ENCODE measurements at places on chromosomes 13 and 19.
A peak's percentile ranks its signal among the peaks of the same experiment; 100 is the strongest.

- DNase-seq: peak; percentile 70
Observed at GRCh38 chr19:46713781-46714443, 3.0 kb downstream of the PRKD2 start.

DNA sequence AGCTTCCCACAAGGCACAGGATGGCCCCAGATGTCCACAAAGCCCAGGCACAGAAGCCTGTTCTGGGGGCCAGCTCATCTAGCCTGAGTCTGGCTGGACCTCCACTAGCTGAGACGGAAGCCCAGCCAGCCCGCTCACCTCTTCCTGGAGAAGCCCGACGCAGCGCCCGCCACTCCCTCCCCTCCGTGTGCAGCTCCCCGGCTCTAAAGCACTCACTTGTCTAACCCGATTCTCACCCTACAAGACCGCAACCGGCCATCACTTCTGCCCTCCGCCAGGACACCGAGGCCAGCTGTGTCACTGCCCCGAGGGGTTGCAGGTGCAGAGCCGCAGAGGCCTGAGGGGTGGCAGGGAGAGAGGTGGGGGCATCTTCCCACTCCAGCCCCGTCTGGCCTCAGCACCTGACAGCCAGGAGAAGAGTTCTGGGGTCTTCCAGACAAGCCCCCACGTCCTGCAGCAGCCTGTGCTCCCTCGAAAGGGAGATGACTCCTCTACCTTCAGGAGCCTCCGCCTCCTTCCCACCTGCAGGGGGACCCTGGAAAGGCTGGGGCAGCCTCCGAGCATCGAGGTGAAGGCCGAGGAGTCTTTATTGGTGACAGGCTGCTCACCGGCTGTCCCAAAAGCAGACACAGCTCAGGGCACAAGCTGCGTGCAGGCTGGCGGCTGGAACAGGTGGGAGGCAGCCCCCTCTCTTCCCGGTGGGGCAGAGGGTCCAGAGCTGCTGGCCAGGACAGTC lies 5.9 kb upstream of the DIRAS1 start:
- DNase-seq: no peak

DNA sequence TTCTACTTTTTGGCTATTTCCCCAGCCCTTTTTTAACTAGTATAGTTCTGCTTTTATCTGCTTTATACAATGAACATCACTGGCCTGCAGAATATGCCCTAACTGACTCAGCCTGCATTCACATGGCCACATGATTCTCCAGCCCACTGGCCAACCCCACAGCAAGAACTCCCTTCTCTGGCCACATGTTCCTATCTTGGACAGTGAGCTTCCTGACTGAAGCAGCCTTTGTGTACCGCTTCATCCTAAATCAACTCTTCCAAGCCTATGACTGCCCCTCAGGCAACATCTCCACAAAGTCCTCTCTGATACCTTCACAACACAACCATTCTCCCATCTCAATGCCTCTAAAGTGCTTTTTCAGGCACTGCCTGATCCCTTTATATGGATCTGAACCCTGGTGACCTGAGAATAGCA lies 214.1 kb downstream of the COL4A1 start:
- peak; percentile 68 for DNase-seq

GRCh38 chr13:102277286-102277685 lies 124.6 kb downstream of the FGF14 start:
- DNase-seq: peak; percentile 70

DNA sequence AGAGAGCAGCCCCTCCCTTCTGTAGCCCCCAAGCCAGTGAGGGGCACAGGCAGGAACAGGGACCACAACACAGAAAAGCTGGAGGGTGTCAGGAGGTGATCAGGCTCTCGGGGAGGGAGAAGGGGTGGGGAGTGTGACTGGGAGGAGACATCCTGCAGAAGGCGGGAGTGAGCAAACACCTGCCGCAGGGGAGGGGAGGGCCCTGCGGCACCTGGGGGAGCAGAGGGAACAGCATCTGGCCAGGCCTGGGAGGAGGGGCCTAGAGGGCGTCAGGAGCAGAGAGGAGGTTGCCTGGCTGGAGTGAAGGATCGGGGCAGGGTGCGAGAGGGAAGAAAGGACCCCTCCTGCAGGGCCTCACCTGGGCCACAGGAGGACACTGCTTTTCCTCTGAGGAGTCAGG lies 4.2 kb downstream of the KLK3 start:
- DNase-seq: no peak

DNA sequence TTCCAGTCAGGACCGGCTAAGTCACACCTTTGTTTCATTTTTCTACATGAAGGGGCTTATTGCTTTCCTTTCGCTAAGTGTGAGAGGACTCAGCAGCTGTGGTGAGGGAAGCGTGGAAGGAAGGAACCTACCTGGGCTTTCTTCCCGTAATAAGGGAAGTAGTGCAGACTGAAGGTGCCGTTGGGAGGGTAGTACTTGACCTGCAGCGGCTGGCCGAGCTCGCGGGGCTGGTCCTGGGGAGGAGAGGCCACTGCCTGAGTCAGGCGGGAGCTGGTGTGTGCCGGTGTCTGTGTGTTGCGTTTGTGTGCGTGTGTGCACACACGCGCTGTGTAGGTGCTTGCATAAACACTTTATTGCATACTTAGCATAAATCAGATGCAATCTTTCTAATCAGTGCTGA lies 7.7 kb downstream of the ATP4B start:
- DNase-seq: no peak

- DNase-seq: no peak
Observed at GRCh38 chr13:34011552-34012085, 193.7 kb downstream of the RFC3 start.

GRCh38 chr13:113322043-113322461 lies 25.0 kb downstream of the LAMP1 start:
- DNase-seq: no peak

GRCh38 chr19:29586401-29586800 lies 19.7 kb upstream of the POP4 start:
- peak; percentile 2 for DNase-seq

DNA sequence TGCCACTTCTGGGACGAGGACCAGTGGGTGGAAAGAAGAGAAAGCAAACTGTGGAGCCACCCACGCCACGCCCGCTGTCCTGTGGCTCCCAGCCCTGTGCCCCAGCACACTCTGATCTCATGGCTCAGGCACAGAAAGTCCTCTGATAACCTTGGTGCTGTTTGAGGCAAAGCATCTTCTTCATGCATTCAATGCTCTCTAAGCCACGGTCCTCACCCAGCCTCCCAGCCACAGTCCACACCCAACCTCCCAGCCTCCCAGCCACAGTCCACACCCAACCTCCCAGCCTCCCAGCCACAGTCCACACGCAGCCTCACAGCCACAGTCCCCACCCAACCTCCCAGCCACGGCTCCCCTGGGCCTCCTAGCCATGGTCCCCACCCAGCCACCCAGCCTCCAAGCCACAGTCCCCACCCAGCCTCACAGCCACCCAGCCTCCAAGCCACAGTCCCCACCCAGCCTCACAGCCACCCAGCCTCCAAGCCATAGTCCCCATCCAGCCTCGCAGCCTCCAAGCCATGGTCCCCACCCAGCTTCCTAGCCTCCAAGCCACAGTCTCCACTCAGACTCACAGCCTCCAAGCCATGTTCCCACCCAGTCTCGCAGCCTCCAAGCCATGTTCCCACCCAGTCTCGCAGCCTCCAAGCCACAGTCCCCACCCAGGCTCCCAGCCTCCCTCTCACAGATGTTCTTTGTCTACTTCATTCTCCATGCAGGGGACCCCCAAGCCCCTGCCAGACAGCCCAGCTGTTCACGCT lies 74.9 kb downstream of the SOX1 start:
- no peak for DNase-seq

DNA sequence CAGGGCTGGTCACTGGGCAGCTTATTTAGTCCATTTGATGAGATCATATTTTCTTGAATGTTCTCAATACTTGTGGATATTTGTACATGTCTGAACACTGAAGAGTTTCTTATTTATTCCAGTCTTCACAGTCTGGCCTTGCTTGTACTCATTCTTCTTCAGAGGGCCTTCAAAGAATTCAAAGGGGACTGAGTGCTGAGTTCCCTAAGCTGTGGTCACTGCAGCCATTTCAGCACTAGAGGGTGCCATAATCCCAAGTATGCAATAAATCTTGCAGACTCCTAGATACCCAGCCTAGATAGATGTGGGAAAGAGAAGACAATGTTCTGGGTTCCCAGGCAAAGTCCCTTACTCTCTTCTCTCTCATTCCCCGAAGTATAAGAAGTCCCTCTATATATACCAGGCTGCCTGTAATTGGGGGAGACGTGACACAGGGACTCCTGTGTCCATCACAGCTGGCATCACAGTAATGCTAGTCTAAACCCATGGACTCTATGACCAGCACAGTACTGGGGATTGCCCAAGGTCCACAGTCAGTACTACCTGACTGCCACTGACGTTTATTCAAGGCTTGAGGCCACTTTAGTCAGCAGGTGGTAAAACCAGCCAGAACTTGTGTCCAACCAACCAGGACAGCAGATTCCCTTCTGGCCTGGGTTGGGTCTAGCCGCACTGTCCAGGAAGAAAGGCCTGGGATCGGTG lies 8.9 kb upstream of the VN1R1 start:
- DNase-seq: peak; percentile 32

GRCh38 chr13:109131698-109132257 lies 502.4 kb downstream of the MYO16 start:
- no peak for DNase-seq

DNA sequence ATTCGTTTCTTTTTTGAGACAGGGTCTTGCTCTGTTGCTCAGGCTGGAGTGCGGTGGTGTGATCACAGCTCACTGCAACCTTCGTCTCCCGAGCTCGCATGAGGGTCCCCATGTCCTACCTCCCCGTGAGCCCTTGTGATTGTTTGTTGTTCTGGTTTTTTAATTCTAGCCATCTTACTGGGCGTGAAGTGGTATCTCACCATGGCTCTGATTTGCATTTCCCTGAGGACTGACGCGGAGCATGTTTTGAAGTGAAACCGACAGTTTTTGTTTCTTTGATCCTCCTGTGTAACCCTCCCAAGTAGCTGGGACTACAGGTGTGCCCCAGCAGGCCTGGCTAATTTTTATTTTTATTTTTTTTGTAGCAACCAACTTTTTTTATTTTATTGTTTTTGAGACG lies 21.7 kb downstream of the GNG7 start:
- no peak for DNase-seq

- no peak for DNase-seq
Observed at GRCh38 chr13:20140487-20140886, 20.4 kb downstream of the GJA3 start.

GRCh38 chr13:31424130-31424729 lies 224.5 kb downstream of the B3GLCT start:
- peak; percentile 82 for DNase-seq

GRCh38 chr13:66402546-66402945 lies 827.6 kb downstream of the PCDH9 start:
- no peak for DNase-seq

DNA sequence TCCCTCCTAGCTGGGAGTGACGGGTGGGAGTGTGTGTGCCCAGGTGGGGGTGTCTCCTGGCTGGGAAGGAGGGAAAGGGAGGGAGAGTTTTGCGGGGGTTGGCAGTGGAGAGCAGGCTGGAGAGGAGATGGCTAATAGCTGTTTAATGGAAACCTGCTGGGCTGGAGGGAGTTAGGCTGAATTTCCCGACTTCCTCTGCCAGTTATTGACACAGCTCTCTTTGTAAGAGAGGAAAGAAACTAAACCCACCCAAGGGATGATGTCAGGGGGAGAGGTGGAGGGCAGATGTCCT lies 10.2 kb upstream of the ILF3 start:
- peak; percentile 34 for DNase-seq

GRCh38 chr19:45768655-45768983 lies 433 bp downstream of the SIX5 start:
- DNase-seq: peak; percentile 43

DNA sequence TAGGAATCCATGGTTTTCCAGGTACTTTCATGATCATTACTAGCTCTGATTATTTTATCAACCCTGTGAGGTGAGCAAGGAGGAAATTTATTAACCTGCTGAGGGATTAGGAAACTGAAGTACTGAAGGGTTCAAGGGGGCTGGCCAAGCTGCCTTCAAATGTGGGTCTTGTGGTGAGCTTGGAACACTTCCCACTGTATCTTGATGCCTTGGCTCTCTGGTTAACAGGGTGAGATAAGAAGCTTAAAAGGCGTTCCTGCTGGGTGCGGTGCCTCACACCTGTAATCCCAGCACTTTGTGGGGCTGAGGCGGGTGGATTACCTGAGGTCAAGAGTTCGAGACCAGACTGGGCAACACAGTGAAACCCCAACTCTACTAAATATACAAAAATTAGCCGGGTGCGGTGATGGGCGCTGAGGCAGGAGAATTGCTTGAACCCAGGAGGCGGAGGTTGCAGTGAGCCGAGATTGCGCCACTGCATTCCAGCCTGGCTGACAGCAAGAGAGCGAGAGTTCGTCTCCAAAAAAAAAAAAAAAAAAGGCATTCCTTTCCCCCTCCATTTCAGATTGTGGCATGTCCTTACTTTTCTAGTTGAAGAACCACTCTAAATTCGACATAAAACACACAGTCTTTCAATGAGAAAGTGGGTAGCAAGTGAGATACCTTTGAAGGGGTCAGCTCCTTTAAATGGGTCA lies 70.2 kb downstream of the KLF2 start:
- DNase-seq: no peak

DNA sequence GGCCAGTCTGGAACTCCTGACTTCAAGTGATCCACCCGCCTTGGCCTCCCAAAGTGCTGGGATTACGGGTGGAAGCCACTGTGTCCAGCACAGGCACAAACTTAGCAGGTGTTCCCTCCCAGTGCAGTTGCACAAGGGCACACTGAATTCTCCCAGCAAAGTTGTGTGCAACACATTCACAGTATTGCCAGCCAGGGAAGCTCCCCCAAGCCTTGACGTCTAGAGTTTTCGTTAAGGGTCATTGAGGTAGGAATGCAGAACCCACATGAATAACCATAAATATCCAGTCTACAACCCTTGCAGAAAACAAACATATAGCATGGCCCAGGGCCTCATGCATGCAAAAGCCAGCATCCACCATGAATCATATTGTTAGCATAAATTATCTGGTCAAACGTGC lies 3.3 kb upstream of the AURKC start:
- no peak for DNase-seq

GRCh38 chr19:38917921-38918491 lies 6.0 kb upstream of the CCER2 start:
- DNase-seq: peak; percentile 9

- no peak for DNase-seq
Observed at GRCh38 chr13:71457645-71458044, 409.4 kb downstream of the DACH1 start.

- DNase-seq: no peak
Observed at GRCh38 chr19:38245826-38246498, 10.2 kb downstream of the PPP1R14A start.

DNA sequence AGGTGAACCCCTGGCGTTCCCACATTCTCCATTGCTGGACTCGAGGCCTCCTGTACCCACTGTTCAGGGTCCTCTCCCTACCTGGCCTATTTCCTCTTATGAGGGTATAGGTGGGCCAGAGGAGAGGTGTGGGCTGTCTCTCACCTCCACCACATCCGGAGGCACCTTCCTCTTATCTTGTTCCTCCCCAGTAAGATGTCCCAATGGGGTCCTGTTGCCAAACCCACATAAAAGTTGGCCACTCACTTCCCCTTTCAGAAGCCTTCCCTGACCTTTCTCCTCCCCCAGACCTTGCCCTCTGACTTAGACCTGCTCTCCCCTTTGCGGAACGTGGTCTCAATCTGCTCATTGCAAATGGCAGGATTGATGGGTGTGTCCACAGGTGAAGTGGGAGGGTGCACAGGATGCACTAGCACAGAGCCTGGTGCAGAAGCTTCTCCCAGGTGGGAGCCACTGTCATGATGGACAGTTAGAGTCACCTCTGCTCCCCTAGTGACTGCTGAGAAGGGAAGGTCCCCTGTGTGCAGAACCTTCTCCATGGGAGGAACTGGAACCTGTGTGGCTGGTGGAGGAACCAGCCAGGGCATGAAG lies 1.3 kb downstream of the CYP4F3 start:
- no peak for DNase-seq
